Activated naive CD8-positive, alpha-beta T cell treated with anti-CD3 and anti-CD28 coated beads for 36 hours (primary cell): ENCODE measurements at places on chromosomes 7 and 10. TPM values are rescaled to one million over a fixed set of nuclear protein-coding genes. Genes with fewer than 3 reads are reported as not detected.

- H3K4me3 ChIP-seq, result no peak overlapping the region
- DNase-seq, result no peak
- no peaks in the 10 kb centered on the region for H3K4me1 ChIP-seq
- peaks cover 32% of the 10 kb centered on the region for H3K27me3 ChIP-seq
- no peaks in the 10 kb centered on the region for H3K36me3 ChIP-seq
- H3K27ac ChIP-seq, result no peak overlapping the region
These were observed 116.9 kb downstream of the EVX1 start for GRCh38 chr7:27359181-27360125.

The FAM20C gene
- 1.1 TPM for total RNA-seq

GRCh38 chr10:29947701-29948060 is 111.7 kb downstream of the JCAD start:
- H3K27ac ChIP-seq, result no peak overlapping the region
- DNase-seq, result no peak
- H3K4me3 ChIP-seq, result no peak overlapping the region
- peaks cover 4% of the 10 kb centered on the region for H3K27me3 ChIP-seq

- peak; percentile 37 for DNase-seq
- no peaks in the 10 kb centered on the region for H3K27me3 ChIP-seq
- H3K36me3 ChIP-seq, result peaks cover 84% of the 10 kb centered on the region
- H3K27ac ChIP-seq, result peak overlapping the region; percentile 96
- H3K4me3 ChIP-seq, result peak overlapping the region; percentile 52
These were observed 108.8 kb upstream of the GSDME start for GRCh38 chr7:24866004-24866615.

GRCh38 chr7:32616625-32617024 is 121.3 kb downstream of the AVL9 start:
- H3K27me3 ChIP-seq, result no peaks in the 10 kb centered on the region
- DNase-seq, result no peak
- H3K36me3 ChIP-seq, result no peaks in the 10 kb centered on the region
- H3K27ac ChIP-seq, result no peak overlapping the region

DNA sequence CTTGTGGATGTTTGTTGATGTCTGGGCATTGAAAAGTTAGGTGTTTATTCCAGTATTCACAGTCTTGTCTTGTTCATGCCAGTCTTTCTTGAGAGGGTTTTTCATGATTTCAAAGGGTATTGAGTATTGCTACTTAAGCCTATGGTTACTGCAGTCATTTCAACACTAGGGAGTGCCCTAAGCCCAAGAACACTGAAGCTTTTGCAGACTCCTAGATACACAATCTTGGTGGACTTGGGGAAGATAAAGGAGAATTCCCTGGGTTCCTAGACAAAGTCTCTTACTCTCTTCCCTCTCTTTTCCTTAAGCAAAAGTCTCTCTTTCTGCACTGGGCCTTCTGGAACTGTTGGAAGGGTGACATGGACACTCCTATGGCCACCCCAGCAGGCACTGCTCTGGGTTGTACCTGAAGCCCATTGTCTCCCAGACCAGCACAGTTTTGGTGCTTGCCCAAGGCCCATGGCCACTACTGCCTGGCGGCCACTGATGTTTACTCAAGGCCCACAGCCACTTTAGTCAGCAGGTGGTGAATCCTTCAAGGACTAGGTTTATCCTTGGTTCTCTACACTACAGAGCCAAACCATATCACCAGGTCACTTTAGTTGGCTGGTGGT is 24.9 kb downstream of the SAMD9 start:
- H3K4me3 ChIP-seq, result no peak overlapping the region
- no peak for DNase-seq
- no peak overlapping the region for H3K27ac ChIP-seq
- H3K36me3 ChIP-seq, result no peaks in the 10 kb centered on the region
- H3K27me3 ChIP-seq, result peaks cover 12% of the 10 kb centered on the region

The CUBN gene
- total RNA-seq, result 0.76 TPM

DNA sequence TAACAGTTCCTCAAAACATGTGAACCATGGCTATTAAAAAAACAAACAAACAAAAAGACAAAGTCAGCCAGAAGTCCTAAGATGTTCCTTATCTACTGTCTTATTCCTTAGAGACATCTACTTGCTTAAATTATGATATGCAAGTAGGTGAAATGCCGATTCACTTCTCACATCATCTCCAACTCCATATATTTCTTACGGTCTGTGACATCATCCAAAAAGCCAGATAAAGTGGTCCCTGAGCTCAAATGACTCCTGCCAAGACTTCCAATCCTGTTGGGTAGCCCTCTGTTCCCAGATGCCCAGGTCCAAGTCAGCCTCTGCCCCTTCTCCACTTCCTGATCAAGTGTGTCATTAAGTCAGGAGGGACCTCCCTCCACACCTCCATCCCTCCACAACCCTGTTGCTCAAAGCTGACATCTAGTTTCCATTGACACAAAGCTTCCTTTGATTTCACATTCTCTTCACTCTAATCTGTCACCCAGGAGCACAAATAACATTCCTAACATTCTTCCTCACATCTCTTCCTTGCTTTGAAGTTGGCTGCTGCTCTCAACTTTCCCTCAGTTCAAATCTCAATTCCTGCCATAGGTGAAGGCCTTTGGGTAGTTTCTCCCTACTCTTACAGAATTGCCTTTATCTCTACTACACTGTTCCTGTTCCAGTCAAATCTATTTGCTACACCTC is 56.1 kb upstream of the PDLIM1 start:
- DNase-seq, result no peak
- no peak overlapping the region for H3K4me3 ChIP-seq
- H3K27ac ChIP-seq, result no peak overlapping the region
- no peaks in the 10 kb centered on the region for H3K4me1 ChIP-seq
- no peaks in the 10 kb centered on the region for H3K27me3 ChIP-seq

The AGMO gene
- total RNA-seq, result not detected

The BMPER gene
- not detected for total RNA-seq

The IFIT1B gene
- not detected for total RNA-seq

The CHST15 gene
- 0.12 TPM for total RNA-seq

The DDX56 gene
- total RNA-seq, result 154 TPM
